ENCODE measurements at places on chromosomes 5 and 9. TPM values are rescaled to one million over a fixed set of nuclear protein-coding genes. Genes with fewer than 3 reads are reported as not detected.

Gene KLHL3
- total RNA-seq: 0.02 TPM

Gene DND1
- 0.17 TPM for total RNA-seq

Gene GPR150
- not detected for total RNA-seq

Gene CCL27
- total RNA-seq: not detected

Gene PCDHB9
- 0.18 TPM for total RNA-seq

Gene TNPO1
- total RNA-seq: 123 TPM

Gene PAM
- 14.5 TPM for total RNA-seq

GRCh38 chr9:15755660-15756059 is 202.8 kb downstream of the CCDC171 start:
- no peaks in the 10 kb centered on the region for H3K36me3 ChIP-seq
- no peak overlapping the region for H3K4me3 ChIP-seq
- no peaks in the 10 kb centered on the region for H3K27me3 ChIP-seq
- no peaks in the 10 kb centered on the region for H3K4me1 ChIP-seq
- no peak for DNase-seq
- H3K27ac ChIP-seq: no peak overlapping the region

DNA sequence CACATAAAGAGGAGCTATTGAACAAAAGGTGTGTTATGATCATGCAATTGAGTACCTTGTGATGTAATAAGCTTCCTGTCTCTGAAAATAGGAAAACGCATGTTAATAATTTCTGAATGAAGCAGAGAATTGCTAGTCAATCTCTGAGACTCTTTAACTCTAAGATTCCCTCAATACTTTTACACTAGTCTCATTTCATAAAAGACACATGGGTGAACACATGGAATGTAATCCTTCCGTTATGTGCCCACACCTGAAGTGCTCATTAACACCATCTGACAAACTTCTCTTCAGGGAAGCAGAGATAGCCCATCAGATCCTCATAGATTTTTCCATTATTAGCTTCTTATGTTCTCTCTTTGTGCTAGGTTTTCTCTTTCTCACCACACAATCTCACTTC is 182.4 kb downstream of the TLR4 start:
- no peaks in the 10 kb centered on the region for H3K27me3 ChIP-seq
- H3K36me3 ChIP-seq: no peaks in the 10 kb centered on the region
- no peaks in the 10 kb centered on the region for H3K4me1 ChIP-seq
- no peak overlapping the region for H3K4me3 ChIP-seq
- DNase-seq: no peak

DNA sequence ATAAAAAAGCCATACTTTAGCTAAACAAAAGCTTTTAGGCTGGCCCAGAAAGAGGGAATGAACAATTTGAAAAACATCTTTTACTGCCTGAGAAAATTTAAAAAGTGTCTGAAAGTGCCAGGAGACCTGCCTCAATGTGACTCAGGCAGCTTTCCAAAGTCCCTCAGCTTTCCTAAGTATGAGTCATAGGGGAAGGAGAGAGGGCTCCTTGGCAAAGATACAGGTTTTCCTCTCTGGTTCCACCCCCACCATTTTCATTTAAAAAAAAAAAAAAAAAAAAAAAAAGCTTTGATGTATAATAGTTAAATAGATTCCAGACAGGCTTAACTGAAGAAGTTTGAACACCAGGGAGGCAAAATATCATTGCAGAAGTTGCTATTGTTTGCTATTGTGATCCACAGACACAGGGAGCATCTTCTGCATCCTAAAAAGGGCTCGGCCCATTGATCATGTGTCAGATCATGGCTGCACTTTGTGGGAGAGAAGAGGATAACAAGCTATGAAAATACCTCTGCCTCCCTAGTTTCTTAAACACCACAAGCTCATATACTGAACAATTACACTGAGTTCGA is 71.5 kb downstream of the MRPS27 start:
- no peak overlapping the region for H3K27ac ChIP-seq
- H3K36me3 ChIP-seq: no peaks in the 10 kb centered on the region
- H3K4me3 ChIP-seq: no peak overlapping the region
- no peak for DNase-seq

- peaks cover 56% of the 10 kb centered on the region for H3K4me1 ChIP-seq
- H3K36me3 ChIP-seq: no peaks in the 10 kb centered on the region
- H3K27ac ChIP-seq: no peak overlapping the region
- peak; percentile 87 for DNase-seq
These were observed 67.3 kb upstream of the STK32A start for GRCh38 chr5:147167529-147167928.

- peaks cover 63% of the 10 kb centered on the region for H3K4me1 ChIP-seq
These were observed at the start of gene PTBP3 for GRCh38 chr9:112332977-112333638. PTBP3 (minus strand) TSS chr9:112333619; CDS start chr9:112297865, 35,754 bp downstream.

GRCh38 chr5:39137819-39138451 is 63.7 kb upstream of the RICTOR start:
- H3K27ac ChIP-seq: no peak overlapping the region
- H3K27me3 ChIP-seq: no peaks in the 10 kb centered on the region
- H3K4me1 ChIP-seq: 0 out of 2 replicates have a peak, but pooled peaks cover under 1% of the 10 kb centered on the region
- no peak for DNase-seq

DNA sequence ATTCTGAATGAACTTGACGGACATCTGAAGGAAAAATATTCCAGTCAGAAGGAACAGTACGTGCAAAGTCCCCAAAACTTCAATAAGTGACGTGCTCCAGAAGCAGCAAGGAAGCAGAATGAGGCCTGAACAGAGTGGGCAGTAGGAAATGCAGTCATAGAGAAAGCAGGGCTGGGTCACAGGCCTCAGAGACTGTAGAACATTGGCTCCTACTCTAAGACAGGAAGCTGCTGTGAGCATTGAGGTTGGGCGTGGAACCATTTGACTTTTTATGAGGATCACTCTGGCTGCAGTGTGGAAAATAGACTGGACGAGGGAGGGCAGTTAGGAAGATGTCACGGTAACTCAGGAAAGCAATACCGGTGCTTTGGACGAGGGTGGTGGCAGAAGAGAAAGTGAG is 64.0 kb downstream of the DOCK8 start:
- H3K4me3 ChIP-seq: no peak overlapping the region
- no peaks in the 10 kb centered on the region for H3K4me1 ChIP-seq
- no peak overlapping the region for H3K27ac ChIP-seq
- no peaks in the 10 kb centered on the region for H3K27me3 ChIP-seq

DNA sequence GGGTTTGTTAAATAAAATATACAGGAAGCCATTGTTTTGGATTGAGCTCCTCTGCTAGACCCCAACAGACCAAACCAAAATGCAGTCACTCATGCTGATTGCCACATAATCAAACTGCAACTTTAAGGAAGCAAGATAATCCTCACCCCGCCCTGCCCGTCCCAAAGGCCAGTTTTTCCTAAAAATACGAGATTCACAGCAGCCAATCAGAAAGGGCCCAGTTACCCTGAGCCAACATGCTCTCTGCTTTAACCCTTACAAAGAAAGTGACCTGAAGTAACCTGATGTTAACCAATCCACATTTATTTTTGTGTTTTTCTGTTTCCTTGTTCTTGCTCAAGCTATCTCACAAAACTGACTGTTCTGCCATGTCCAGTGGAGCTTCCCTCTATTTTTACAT is 21.5 kb upstream of the RNF20 start:
- no peak overlapping the region for H3K4me3 ChIP-seq
- H3K36me3 ChIP-seq: no peaks in the 10 kb centered on the region
- H3K4me1 ChIP-seq: no peaks in the 10 kb centered on the region
- no peak overlapping the region for H3K27ac ChIP-seq
- H3K27me3 ChIP-seq: peaks cover 5% of the 10 kb centered on the region
- no peak for DNase-seq
